ENCODE measurements at places on chromosomes 2 and 18.
A peak's percentile ranks its signal among the peaks of the same experiment; 100 is the strongest.

DNA sequence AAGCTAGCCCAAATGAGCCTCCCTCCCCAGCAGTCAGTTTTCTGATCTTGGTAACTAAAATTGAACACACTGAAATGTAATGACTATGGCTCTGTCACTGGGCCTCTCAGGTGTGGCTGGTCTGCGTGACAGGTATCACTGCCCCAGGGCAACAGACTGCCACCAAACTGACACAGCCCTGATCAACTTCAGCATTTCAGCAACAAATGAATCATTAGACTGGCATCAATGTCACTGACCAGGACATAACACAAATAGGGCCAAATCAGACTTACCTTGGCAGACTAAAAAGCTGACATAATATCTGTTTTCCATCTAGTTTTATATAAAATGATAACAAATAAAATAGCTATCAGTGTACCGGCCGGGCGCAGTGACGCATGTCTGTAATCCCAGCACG, 290.8 kb upstream of the CHAC2 start:
- DNase-seq, result no peak

GRCh38 chr18:43533371-43533770, 256.1 kb upstream of the SYT4 start:
- no peak for DNase-seq

- DNase-seq, result peak; percentile 36
These were observed 217.2 kb upstream of the OSR1 start for GRCh38 chr2:19575641-19576040.

- DNase-seq, result no peak
These were observed 150.0 kb upstream of the AGAP1 start for GRCh38 chr2:235343869-235344268.

DNA sequence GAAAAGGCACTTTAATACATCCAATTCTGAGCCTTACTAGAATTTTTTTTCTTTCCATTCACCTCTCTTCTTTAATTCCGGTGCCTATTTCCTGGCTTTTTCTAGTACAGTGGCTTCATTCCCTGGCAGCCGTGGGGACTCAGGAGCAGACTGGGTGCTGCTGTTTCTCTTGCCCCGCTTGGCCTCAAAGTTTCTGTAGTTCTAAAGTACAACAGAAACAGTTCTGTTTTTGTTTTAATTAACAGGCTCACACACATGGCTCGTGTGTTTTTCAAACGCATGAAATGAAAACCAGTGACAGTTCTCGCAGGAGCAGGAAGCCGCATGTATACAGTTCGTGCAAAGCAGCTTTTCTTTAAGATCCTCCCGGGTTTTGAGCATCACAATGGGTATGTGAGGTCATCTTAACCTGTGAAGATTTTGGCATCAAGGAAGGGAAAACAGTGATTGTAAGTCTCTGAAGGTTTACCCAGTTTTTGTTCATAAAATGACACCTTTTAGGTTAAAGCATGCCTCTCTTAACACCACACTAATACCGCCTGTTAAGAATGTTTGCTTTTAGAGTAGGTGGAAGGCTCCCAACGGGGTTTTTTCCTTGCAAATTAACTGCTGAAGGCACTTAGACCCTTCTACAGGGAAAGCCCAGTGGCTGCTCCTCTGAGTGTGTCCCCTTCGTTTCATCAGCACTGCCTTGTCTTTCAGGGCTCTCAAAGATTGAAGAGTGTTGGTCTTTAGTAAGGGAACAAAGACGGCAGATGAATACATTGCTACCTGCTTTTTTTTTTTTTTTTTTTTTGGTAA, 5.8 kb downstream of the FZD7 start:
- no peak for DNase-seq

DNA sequence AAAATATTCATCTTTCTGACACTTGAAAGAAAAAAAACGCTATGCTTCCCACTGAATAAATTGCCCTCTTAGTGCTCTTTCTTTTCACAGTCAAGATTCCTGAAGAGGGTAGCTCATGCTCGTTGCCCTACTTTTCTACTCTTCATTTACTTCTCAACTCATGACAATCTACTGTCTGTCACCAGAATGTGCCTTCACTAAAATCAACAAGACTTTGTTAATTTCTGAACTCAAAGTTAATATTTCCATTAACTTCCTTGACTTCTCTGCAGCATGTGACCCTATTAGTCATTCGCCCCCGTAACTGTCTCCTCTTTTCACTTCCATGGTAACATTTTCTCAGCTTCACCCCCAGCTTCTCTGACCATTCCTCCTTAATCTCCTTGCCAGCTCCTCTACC, 98.9 kb upstream of the MAPRE2 start:
- DNase-seq, result no peak

GRCh38 chr18:30578707-30579106, 463.8 kb downstream of the DSC3 start:
- no peak for DNase-seq

- DNase-seq, result no peak
These were observed 75.2 kb upstream of the EML6 start for GRCh38 chr2:54648256-54648655.

GRCh38 chr2:238869293-238870124, 21.6 kb downstream of the TWIST2 start:
- no peak for DNase-seq

DNA sequence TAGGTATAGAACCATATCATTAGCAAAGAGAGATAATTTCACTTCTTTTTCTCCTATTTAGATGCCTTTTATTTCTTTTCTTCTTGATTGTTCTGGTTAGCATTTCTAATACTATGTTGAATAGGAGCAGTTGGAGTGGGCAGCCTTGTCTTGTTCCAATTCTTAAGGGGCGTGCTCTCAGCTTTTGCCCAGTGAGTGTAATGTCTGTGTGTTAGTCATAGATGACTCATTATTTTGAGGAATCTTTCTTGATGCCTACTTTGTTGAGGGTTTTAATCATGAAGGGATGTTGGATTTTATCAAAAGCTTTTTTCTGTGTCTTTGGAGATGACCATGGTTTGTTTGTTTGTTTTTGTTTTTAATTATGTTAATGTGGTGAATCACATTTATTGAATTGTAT, 1453.1 kb upstream of the SLC39A10 start:
- DNase-seq, result no peak

DNA sequence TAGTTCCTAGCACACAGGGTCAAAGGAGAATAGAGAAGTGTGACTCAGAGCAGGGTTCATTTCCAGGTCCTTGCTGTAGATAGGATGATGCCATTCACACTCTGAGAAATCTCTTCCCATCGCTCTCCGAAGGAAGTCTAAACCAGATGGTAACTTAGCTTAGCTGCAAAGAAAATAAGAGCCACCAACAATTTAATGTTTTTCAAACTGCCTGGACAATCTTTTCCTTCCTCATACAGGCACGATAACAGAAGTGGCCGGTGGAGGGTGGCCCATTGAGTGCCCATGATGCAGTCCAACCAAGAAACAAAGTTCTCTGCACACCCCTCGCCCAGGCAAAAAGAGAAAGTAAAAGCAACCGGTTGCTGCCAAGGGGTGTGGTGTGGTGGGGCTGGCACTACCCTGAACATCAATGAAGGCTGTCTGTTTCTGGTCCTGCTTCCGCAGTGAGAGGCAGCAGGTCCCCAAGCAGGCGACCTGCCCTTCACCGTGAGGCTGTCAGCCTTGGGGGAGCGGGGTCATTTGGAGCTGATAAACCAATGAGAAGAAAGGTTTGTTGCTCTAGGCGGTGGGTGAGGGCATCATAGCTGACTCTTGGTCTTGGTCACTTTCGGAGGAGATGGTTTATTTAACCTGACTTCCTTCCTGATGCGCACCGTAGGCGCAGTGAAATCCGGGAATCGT, 105.6 kb upstream of the CD302 start:
- DNase-seq, result peak; percentile 11

GRCh38 chr2:68157002-68157401, 686 bp upstream of the PNO1 start:
- DNase-seq, result peak; percentile 4

DNA sequence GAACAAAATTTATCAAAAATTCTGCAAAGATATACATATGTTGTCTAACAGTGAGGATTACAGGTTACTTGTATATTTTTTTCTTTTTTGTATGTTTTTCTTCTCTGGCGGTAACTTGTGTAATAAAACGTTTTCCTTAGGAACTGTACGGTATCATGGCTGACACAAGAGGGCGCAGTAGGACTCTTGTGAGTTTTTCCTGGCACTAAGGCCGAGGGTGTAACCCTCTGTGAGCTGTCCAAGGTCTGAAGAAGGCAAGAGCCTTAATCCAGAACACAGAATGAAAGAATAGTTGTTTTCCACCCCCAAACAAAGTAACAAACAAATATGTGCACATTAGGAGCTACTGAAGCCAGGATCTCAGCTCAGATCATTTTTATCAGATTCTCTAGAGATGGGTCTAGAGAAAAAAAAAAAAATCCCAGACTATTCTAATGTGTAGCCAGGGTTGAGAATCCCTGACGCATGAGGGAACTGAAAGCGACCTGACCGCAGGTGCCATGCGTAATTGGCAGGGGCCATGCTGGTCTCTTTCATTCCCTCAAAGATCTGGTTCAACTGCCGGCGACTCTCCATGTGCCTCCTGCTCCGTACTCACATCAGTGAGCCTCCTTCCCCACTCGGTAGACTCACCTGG, 27.0 kb downstream of the TMEM200C start:
- DNase-seq, result peak; percentile 21

DNA sequence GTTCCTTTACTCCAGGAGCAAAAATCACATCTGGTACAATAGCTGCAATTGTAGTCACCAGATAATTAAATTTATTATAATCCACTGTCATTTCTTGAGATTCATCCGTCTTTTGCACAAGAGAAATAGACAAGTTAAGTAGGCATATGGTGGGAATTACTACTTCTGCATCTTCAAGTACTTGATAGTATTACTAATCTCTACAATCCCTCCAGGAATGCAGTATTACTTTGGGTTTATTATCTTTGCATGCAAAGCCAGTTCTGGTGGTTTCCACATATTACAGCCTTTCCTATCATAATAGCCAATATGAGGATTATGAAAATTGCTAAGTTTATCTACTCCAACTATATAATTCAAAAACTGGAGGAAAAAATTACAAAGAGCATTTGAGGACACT, 254.1 kb downstream of the IKZF2 start:
- peak; percentile 72 for DNase-seq
